ENCODE measurements at places on chromosomes 1 and 21.

GRCh38 chr1:53470155-53470554 lies 11.0 kb downstream of the DMRTB1 start:
- DNase-seq: no peak

- DNase-seq: no peak
Measured at GRCh38 chr1:30545365-30545764, 178.0 kb downstream of the MATN1 start.

- no peak for DNase-seq
Measured at GRCh38 chr1:162840250-162840839, 20.6 kb downstream of the CCDC190 start.

DNA sequence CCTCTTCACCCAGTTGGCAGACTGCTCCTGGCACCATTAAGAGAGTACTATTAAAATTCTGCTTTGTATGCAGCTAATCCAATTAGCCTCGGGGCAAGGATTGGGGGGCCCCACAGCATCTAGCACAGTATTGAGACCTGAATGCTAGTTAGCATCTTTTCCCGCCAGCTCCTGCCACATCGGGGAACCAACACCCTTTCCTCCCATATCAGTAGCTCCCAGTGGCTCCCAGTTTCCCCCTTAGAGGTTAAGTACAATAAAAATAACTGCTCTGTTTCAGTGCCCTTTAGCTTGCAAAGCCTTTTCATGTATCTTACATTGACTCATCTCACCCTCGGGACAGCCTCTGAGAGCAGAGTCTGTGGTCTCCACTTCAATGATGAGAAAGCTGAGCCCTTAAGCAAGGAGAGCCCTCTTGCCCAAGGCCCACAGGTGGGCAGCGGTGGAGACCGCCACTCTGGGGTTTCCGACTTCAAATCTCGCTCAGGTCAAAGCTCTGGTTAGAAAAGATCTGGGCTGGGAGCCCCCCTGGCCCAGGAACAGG lies 4.2 kb upstream of the PMVK start:
- DNase-seq: no peak

- DNase-seq: no peak
Measured at GRCh38 chr1:68231627-68232288, 565 bp downstream of the WLS start.

- DNase-seq: no peak
Measured at GRCh38 chr1:246617768-246618167, 51.5 kb downstream of the CNST start.

DNA sequence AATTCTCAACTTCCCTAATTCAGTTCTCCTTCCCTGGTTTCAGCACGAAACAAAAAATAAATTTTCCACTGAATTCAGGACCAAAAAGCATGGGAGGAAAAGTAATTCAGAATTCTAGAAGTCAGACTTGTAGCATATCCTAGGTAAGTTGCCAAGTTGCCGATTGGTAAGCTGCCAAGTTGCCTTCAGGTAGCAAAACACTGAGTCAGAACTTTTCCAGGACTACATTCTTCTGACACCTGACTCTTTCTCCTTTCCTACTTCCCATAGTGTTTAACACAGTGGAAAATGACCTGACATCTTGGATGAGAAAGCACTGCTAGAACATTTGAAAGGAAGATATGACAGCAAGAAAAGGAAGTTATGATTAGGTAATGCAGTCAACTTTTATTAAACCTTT lies 322.8 kb downstream of the SPATA17 start:
- peak; percentile 72 for DNase-seq

DNA sequence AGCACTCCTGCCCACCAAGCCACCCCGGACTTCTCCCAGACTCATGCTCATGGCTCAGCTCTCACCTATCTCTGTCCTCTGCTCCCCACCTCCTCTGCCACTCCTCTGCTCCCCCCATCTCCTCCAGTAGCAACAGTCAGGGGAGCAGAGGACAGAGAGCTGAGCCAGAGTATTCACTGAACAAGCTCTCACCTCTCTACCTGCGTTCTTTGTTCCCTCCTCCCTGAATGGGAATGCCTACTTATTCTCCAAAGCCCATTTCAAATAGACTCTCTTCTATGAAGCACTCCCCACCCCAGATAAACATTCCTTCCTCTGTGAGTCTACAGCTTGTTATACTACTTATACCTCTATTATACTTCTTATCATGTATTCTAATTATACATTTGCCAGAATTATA lies 6.4 kb upstream of the EFNA1 start:
- DNase-seq: no peak

- no peak for DNase-seq
Measured at GRCh38 chr1:35808450-35809113, 766 bp downstream of the AGO4 start.

- no peak for DNase-seq
Measured at GRCh38 chr1:227388214-227389168, 70.2 kb upstream of the CDC42BPA start.

All from epithelial cell of prostate (primary cell).